Urothelium cell line (cell line): ENCODE measurements at places on chromosomes 5 and 9.

GRCh38 chr5:88660947-88661805 is 221.8 kb downstream of the MEF2C start:
- DNase-seq = peak; percentile 97

- DNase-seq = no peak
Observed at GRCh38 chr9:32385152-32385884, 875 bp downstream of the ACO1 start.

GRCh38 chr5:116237917-116238500 is 153.2 kb downstream of the COMMD10 start:
- DNase-seq = no peak

- no peak for DNase-seq
Observed at GRCh38 chr9:68872026-68872501, 141.8 kb downstream of the PRKACG start.

- no peak for DNase-seq
Observed at GRCh38 chr9:83041771-83042170, 21.2 kb downstream of the RASEF start.

- no peak for DNase-seq
Observed at GRCh38 chr5:157221959-157222358, 41.3 kb downstream of the ITK start.

DNA sequence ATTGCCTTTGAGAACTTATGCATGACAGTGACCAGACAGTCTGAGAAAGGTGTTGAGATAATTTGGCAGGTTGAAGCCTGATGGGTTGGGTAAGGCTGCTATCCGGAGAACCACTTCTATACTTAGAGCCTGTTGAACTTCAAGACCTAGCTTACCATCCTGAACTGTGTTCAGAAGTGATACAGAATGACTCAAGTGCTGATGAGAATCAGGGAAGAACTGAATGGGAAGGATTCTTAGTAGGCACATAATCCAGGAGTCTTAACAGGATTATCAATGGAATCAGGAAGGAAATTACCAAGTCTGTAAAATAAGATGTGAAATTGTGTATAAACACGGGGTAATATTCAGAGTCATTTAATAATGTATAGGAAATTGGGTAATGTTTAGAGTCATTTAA is 9.0 kb upstream of the PAPPA start:
- no peak for DNase-seq

- no peak for DNase-seq
Observed at GRCh38 chr5:146548781-146549449, 32.9 kb upstream of the GPR151 start.

GRCh38 chr9:14222149-14222835 is 91.6 kb downstream of the NFIB start:
- DNase-seq = no peak

GRCh38 chr9:33211695-33212393 is 28.1 kb upstream of the SPINK4 start:
- DNase-seq = no peak

- DNase-seq = peak; percentile 69
Observed at GRCh38 chr9:112029921-112030444, 133.4 kb downstream of the UGCG start.

GRCh38 chr9:132456241-132456640 is 46.2 kb downstream of the CFAP77 start:
- no peak for DNase-seq

- DNase-seq = peak; percentile 43
Observed at GRCh38 chr5:13695076-13695712, 249.3 kb downstream of the DNAH5 start.

DNA sequence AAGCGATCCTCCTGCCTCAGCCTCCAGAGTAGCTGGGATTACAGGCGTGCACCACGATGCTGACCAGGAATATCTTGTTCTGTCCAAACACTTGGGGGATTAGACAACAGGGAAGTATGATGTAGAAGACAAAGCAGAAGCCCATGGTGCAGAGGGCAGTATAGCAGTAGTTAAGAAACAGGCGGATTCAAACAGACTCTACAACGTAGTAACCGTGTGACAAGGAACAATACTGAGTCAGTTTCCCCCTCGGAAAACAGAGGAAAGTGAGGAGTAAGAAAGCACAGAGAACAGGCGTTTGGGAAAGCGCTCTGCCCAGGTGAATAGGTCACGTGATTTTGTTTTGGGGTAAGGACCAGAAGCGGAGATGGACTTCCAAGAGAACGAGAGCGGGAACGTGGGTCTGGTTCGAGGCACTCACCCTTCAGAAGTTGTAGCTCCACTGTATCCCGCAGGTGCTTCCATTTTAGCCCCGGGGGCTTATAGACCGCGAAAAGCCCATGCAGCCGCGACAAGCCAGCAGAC is 306 bp downstream of the TRUB2 start:
- DNase-seq = no peak

GRCh38 chr9:107584186-107584585 is 94.6 kb upstream of the KLF4 start:
- no peak for DNase-seq

DNA sequence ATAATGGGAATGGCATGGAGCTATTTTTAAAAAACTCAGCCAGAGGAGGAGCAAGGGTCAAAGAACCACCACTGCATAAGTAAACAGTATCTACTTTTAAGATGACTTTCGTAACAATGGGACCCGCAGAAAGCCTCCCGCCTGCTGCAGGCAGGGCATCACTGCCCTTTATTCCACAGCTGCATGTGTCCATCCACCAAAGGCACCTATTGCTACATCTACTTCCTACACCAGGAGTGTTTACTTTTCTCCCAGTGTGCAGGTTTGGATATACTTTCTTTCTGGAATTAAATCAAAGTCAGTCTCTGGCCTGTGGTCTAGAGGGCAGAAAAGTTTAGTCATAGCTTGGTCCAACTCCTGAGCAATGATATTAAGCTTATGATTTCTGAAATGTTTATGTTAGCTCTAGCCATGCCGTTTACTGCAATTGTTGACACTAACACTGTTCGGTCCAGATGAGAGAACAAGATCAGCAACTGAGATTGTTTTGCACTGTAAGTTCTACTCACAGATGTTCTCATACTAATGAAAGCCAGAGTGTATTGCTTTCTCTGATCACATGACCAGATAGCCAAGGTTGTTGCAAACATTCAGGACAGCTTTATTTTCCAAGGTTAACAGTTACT is 391.5 kb downstream of the FGF10 start:
- DNase-seq = peak; percentile 12

DNA sequence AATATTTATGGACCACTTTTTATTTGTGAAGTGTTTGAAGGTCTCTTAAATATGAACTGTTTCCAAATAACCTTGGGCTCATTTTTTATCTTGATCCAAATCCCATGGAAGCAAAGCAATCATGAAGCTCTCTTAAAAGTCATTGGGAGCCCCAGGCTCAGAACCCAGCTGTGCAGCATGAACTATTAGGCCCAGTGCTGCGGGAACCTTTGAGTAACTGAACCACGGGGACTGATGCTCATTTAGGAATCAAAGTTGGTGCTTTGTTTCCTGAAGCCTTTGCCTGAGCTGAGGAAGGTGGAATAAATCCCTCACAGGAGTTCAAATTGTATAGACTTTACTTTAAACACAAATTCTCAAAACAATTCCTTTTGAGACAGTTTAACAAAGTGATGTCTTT is 27.8 kb downstream of the MAT2B start:
- no peak for DNase-seq

- DNase-seq = peak; percentile 64
Observed at GRCh38 chr5:134509308-134510040, 16.0 kb upstream of the JADE2 start.

- DNase-seq = no peak
Observed at GRCh38 chr9:26301659-26302058, 590.9 kb downstream of the CAAP1 start.

- DNase-seq = no peak
Observed at GRCh38 chr9:77899679-77900354, 131.8 kb downstream of the GNAQ start.

DNA sequence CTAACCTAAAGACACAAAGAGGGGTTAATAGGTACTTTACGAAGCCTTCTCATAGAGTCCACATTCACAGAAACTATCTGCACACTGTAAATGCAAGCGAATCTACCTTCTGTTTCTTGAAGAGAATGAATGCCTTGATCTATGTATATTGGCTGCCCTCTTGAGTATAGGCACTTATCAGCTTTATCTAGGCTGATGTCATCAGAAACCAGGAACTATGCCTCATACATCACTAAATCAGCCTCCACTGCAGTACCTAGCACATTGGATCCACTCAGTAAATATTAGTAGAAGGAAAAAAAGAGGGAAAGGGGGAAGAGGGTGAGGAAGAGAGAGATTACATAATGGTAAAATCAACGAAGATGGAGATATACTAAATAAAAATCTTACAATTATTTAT is 477.1 kb downstream of the CAAP1 start:
- no peak for DNase-seq

DNA sequence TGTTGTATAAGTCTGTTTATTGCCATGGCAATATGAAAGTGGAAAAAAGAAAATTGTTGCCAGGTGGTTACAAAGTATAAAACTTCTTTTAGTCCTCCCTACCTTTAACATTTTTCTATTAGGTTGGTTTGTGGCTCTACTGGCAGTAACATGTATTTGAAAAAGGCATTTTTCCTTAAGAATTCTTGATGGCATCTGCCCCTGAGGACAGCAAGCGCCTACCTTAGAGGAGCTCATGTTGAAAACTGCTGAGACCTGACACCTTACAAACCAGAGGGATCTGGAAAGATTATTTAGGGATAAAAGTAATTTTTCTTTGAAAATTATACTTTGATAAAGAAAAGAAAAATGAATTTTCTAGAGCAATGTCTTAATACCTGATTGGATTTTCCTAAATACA is 208.1 kb downstream of the CAVIN4 start:
- no peak for DNase-seq

DNA sequence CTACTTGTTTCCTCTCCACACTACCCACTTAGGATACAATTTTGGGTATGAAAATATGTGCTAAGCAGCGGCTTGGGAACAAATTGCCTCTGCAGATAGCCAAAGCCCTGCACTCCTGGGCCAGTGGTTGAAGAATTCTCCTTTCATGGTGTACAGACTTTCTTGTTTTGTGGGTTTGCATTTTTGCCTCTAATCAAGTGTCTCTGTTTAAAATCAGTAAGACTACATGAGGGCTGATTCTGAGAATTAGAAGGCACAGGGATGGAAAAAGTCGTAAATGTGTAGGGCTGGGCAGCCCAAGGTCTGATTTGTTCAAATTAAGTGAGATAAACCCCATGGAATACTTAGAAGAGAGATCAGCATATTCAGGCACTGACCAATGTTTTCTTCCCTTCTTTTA is 103.7 kb upstream of the CD180 start:
- DNase-seq = no peak

DNA sequence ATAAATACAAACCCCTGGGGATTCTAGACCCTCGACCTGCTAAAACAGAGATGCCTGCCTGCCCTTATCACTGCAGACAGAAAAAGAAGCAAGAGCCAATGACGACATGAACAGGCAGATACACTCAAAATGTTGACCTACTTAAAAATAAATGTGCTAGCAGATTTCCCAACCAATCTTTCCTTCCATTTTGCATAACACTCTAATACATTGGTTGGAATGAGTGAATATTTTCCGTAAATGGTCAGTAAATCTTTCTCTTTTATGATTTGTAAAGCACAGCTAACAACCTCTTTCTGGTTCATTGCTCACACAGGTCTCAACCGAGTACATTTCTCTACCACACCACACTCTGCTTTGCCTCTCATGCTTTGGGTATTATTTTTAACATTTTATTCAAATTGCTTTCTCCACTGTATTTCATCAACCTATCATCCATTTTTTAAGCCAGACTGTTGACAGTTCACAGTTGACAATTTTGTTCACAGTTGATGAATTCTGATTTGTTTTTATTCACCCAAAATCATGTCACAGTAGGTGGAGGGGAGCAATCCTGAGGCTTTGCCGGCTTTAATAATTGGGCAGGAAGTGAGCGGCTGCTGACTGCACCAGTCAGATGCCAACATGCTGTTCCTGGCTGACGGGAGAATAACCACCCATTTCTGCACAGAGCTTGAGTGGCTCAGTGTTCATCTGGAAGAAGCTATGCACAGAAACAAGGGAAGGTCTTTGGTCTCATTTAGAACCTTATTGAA is 426.6 kb downstream of the SPOCK1 start:
- DNase-seq = no peak

DNA sequence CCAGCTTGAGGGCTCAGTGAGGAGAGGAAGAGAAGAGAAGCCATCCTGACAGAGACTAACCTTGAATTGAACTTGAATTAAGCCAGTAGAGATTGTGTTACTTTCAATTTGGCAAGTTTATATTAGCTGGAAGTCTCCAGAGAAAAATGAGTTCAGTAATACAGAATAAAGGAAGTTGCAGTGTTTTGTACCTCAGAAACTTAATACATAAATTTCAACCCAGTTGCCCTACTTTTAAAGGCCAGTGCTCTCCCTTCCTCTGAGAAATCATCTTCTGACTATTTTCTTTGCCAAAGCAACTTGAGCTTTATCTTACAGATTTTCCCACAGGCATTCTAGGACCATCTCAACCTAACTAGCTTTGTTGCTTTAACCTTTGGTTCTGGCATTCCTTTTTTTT is 231.0 kb upstream of the GAS1 start:
- DNase-seq = no peak

DNA sequence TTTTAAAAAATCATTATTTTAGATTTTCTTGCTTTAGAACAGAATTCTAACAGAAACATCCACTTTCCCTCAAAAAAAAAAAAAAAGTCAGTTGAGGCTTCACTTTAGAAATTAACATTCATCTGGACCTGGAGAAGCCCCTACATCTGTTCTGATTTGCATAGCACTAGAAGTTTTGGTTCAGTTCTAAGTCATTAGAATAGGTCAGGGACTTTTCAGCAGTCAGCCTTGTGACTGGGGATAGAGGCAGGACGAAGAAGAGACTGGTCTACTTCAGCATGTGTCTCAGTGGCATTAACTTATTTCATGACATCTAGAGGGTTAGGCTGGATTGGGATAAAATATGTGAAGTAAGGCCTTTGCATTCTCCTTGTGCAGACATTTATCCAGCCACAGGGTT is 215.8 kb upstream of the DAB2 start:
- no peak for DNase-seq

DNA sequence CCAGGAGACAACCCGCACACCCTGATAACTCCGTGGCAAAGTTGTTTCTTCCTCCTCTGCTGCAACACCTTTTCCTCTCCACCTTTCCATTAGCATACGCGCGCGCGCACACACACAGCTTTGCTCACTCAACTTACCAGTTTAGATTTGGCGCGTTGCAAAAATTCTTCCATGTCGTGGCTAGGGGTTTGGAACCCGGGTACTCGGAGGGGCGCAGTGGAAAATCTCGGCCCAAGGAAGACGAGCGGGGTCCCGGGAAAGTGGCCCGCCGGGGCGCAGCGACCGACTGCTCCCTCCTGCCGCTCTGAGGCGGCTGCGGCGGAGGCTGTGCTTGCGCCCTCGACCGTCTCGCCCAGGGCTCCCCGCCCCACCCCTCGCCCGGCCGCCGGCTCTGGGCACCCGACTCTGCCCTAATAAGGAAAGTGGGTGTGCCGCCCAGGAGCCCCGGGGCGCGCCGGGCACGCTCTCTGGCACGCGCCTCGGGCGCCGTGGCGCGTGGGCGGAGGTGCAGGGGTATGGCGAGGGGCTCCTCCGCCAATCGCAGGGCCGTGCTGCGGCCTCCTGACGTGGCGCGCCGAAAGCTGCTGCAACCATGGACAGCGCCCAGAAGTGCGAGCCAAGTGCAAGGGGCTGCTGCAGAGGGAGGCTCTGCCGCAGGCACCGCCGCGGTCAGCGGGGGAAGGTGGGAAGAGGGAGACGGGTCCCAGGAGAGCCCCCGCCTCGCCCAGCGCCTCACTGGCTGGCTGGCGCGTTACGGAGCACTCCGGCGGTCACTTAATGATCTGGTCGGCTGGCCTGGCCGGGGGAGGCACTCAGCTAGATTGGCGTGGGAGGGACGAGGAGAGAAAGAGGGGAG is at the start of gene PRUNE2:
PRUNE2 (minus strand) TSS at position 324 of the 856 bp plus-strand sequence; CDS start at position 173, 151 bp downstream.
- peak; percentile 92 for DNase-seq
